Activated CD4-positive, alpha-beta T cell treated with anti-CD3 and anti-CD28 coated beads, Interleukin-2, Interleukin-6, amounts not matched to agents 100 ng/mL and 50 ng/mL, durations not matched to agents 16 hours and 8 hours (primary cell): ENCODE measurements at places on chromosomes 6 and 20.

DNA sequence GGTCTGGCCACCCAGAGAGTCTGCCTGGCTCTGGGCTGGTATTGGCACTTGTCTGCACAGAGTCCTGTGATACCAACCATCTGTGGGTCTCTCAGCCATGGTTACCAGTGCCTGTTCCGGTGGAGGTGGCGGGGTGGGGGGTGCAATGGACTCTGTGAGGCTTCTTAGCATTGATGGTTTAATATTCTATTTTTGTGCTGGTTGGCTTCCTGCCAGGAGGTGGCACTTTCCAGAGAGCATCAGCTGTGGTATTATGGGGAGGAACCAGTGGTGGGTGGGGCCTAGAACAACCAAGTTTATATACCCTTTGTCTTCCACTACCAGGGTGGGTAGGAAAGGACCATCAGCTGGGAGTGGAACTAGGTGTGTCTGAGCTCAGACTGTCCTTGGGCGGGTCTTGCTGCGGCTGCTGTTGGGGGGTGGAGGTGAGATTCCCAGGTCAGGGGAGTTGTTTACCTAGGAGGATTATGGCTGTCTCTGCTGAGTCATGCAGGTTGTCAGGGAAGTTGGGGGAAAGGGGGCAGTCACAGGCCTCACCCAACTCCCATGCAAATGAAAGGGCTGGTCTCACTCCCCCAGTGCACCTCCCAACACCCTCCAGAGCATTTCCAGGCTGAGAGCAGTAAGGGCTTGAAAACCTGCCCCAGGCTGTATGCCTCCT, 117.5 kb downstream of the FLRT3 start:
- no peak for DNase-seq

DNA sequence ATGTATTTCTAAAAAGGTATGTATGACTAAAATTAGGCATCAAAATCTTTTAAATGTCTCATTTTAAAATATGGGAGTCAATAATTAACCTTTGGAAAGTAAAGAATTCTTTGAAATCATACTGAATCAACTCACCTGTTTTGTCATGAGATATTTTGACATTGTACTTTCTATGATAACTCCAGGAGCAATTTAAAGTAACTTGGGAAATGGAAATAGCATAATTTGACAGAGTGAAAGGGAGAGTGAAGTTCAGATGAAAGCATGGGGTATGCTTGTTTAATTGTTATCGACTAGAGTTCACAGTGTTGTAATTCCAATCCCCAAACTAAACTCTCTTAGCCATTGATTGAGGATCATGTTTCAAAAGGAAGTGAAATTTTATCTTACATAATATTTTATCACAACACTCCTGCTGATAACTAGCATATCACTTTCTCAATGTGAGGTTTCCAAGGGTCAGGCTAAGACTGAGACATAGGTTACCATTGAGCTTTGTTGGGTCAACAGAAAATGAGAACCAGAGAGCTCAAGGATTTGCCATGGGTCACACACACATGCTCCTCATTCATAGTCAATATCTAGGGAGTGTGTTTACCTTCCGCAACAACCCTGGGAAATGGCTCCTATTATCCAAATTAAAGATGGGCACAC, 2.3 kb downstream of the GSTA1 start:
- no peak for DNase-seq

DNA sequence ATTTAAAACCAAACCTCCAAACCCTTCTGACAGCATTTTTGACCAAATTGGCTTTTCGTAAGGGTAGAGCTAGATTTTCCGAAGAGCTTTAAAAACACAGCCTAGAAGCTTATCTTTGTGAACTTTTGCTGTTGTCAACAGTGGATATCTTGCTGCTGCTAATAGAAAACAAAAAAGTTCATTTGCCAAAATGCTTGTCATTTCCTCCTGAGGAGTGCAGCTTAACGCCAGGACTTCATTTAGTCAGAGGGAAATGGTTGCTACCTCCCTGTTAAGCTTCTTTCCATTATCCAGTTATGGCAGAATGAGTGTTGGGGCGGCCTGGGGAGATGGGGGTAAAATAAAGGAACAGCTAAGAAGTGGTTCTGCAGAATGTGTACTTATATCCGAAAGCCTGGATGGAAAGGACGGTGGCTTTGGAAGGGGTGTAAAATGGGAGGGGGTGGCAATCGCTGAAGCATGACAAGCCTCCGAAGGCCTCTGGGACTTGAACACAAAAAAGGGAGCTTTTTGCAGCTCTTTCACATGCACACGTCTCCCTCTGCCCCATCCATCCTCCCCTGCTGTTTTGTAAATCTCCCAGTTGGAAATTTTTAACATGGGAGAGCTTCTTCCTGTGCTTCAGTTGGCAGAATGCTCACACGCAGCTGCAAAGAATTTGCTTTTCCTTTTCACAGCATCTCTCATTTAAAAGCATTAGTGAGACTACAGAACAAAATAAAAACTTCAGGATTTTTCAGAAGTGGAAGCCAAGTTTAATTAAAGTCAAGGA, 22.5 kb downstream of the JARID2 start:
- no peak for DNase-seq

- DNase-seq, result no peak
Measured at GRCh38 chr6:33566182-33567084, 13.6 kb downstream of the BAK1 start.

DNA sequence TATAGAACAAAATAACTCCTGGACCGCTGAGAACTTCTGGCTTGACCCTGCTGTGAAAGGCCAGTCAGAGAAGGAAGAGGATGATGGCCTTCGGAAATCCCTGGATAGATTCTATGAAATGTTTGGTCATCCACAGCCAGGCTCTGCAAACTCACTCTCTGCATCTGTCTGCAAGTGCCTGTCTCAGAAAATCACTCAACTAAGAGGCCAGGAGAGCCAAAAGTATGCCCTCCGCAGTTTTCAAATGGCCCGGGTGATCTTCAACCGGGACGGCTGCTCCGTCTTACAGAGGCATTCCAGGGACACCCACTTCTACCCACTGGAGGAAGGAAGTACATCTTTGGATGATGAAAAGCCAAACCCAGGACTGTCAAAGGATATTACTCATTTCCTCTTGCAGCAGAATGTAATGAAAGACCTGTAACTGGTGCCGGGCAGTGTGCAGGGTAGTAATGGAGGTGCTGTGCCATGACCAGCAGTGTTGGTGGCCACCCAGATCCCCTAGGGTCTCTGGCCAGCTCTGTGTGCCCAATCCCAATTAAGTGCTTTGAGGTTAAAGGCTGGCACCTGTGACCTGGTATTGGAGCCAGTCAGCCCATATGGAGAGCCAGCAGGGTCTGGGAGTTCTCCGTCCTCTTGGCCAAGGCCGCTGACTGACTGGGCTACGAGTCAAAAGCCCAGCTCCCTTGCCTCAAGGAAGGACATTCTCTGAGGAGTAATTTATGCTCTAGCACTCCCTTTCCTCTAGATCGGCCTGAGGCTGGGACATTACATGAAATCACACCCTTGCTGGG, 87.1 kb downstream of the TRMT6 start:
- peak; percentile 59 for DNase-seq

DNA sequence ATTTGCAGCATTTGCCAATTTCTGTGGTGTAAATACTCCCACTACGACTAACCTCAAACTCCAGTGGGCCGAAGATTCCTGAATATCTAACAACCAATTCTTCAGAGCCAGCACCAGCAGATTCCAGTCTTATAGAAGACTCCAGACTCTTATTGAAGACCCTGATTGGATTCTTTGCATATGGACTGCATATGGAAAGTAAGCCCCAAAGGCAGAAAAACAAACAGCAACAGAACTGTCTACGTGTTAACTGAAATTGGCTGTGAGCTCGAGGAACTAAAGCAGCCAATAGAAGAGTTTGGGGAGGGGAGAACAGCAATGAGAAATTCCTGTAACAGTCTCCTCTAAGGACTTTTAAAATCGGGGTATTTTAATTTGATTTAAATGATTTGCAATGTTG, 19.7 kb upstream of the NRSN1 start:
- no peak for DNase-seq

DNA sequence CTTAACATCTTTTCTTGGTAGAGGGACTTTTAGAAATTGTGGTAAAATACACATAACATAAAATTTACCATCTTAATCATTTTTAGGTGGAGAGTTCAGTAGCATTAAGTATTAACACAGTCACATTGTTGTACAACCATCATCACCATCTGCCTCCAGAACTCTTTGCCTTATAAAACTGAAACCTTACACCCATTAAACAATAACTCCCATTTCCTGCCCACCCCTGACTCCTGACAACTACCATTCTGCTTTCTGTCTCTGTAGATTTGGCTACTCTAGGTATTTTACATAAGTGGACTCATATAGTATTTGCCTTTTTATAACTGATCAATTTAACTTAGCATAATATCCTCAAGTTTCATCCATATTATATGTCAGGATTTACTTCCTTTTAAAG, 88.7 kb downstream of the ZHX3 start:
- no peak for DNase-seq

- no peak for DNase-seq
Measured at GRCh38 chr6:157732007-157732406, 91.0 kb upstream of the SNX9 start.

GRCh38 chr6:101352316-101352715, 41.2 kb upstream of the GRIK2 start:
- DNase-seq, result no peak

DNA sequence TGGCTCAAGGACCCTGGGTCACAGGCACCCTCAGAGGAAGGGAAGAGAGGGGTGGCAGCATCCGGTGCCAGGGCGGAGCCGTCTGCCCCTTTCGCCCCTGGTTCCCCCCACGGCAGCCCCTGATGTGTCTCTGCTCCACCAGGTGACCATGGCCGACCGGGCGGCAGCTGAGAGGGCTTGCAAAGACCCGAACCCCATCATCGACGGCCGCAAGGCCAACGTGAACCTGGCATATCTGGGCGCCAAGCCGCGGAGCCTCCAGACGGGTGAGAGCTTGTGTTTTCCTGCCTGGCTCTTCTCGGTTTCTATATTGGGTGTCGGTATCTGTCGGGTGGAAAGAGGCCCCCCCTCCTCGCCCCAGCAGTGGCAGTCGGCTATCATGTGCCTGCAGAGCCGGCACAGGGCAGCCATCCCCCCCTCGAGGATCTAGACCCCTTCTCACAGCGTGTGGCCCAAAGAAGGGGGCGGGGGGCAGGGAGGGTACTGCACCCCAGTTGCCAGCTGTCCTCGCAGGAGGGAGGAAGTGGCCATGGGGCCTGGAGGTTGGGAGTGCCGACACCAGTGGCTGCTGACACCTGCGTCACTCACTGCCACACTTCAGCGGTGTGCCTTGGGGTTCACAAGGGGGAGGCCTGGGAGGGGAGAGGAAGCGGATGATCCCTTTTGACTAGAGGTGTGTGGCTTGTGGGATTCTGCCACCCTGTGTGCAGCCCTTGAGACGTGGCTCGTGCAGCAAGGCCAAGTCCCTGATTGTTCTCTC, 1.5 kb downstream of the RBM38 start:
- DNase-seq, result peak; percentile 89

DNA sequence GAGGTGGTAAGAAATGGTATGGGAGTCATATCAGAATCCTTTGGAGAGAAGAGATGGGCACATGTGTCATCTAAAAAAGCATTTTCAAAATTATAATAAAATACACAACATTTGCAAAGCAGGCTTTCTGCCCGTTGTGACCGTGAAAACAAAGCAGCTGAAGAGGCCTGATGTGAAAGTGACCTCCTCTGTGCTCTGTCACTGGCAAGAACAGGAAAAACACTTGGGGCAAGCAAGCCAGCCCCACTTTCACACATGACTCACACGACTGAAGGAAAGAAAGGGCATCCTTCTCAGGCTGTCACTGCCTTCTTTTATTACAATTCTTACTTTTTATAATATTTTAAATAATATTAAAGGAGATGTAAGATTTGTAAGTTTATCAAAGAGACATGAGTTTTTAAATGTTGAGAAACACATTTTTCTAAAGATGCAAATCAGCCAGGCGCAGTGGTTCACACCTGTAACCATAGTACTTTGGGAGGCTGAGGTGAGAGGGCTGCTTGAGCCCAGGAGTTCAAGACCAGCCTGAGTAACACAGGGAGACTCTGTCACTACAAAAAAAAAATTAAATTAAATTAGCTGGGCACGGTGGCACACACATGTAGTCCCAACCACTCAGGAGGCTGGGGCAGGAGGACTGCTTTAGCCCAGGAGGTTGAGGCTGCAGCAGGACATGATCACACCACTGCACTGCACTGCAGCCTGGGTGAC, 143.7 kb downstream of the BTBD9 start:
- peak; percentile 42 for DNase-seq

GRCh38 chr6:64050590-64050989, 415.0 kb downstream of the PHF3 start:
- no peak for DNase-seq

DNA sequence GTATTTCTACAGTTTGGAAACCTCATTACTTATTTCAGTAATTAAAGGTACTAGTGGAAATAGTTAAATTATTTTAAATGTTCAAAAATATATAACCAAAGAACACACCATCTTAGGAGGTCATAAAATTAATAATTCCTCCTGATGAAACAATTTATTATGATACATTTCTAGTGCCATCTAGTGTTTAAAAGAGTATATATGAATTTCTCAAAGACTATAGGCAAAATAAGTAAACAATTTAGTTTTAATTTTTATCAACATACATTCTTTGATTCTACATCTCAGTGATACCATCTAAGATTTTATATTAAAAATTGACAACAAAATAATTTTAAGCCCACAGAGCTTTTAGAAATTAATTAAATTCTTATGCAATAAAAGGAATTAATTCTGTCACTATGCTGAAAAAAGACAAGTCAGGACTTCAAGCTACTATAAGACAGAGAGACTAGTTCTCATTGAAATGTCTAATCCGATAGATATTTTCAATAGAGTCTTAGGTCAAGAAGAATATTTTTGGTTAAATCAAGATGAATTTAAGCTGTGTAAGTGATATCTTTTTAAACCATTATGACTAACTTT, 107.8 kb upstream of the RNF217 start:
- no peak for DNase-seq

DNA sequence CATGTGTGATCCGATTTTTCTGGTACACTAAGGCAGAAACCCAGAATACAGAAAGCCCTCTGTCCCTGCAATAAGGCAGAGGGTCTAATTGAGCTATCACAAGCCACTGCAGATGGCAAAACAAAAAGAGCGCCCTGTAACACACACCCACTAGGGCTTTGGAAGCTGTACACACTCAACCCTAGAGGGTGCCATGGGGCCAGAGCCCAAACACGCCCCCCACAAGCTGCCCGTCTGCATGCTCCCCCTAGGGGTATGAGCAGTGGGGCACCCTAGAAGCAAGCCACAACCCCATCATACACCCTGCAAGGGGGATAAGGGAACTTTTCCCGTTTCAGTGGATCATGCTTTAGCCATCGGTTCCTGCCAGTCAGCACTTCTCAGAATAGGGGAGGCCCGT, 62.2 kb upstream of the PDE10A start:
- no peak for DNase-seq

DNA sequence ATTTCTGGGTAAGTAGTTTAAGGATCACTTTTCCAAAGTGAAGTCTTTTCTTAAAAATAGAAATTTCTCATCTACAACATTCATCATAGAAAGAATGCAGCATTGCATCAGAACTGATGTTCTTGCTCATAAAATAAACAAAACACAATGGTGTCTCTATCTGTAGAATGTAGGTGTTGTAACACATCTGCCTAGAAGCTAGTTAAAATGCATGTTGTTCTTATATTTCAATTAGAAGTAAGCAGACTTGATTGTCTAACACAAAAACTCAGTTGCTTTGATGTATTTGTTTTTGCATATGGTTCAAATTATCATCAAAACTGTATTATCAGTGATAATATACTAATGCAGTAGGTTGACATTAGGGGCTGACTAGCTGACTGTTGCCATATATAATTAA, 654.7 kb upstream of the FLRT3 start:
- no peak for DNase-seq
